ENCODE measurements at places on chromosomes 7 and 10. TPM values are rescaled to one million over a fixed set of nuclear protein-coding genes. Genes with fewer than 3 reads are reported as not detected.

The GIMAP2 gene
- polyA plus RNA-seq: 0.49 TPM

DNA sequence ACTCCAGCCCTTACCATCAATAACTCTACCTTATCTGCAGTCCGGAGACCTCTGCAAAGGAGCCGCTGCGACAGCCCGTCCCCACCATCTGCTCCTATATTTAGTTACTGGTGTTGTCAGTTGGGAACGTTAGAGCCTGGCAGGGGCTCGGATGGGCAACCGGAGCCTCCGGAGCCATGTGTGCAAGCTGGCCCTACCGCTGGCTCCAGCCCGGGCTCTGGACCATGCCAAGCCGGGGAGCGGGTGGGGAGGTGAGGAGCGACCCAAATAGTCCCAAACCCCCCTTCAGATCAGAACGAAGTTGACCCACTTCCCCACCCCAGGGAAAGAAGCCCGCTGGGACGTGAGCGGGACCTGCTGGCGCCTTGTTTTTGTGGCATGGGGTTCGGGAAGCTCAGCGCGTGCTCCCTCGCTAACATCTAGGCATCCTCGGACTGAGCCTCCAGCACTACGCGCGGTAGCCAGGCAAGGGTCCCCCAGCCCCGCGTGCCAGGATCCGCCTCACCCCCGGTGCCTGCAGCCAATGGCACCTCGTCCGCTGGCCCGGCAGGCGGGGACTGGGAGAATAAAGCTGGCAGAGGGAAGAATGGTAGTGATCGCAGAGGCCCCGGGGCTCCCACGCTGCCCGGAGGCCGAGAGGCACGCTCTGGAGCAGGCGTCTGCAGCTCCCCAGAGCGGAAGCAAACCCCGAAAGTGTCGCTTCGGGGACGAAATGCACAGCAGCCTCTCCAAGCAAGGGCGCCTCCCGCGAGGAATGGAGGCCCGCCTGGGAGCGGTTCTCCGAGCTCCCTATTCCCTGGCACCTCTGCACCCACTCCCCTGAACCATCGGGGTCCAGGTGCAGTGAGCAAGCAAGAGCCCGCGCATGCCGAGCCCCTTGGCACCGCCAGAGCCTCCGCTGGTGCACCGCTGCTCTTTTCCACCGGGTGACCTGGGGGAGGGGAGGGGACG, 679 bp downstream of the LRRC20 start:
- DNase-seq: no peak

The TMEM225B gene
- polyA plus RNA-seq: 0.78 TPM

GRCh38 chr10:10259013-10259412, 758.7 kb upstream of the CELF2 start:
- no peak for DNase-seq

The MKX gene
- polyA plus RNA-seq: not detected

The COL1A2 gene
- polyA plus RNA-seq: not detected

The SYCE1 gene
- not detected for polyA plus RNA-seq

- DNase-seq: peak; percentile 92
These were observed 102.6 kb downstream of the TPST1 start for GRCh38 chr7:66307591-66308215.

Data from HepG2 (cell line).